NCI-H1436 treated with DMSO at 0.1 percent for 48 hours (cell line): ENCODE measurements at places on chromosomes 12 and 14.

DNA sequence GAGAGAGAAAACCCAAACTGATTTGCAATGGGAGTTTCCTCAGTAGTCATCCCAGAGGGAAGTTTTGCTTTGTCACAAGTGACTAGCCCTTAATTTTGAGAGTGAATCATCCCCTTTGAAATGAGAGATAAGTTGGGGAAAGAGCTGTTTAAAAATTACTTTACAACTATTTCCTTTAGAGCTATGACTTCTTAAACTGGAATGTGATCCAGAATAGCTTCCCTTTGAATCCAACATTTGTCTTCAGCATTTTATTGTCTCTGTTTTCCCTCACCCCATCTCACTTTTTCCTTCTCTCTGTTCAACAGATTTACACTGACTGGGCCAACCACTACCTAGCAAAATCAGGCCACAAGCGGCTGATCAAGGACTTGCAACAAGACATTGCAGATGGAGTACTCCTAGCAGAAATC, 109.3 kb downstream of the NAV3 start:
- DNase-seq, result no peak

- no peak for DNase-seq
These were observed 1.6 kb downstream of the SLC16A7 start for GRCh38 chr12:59597385-59597781.

GRCh38 chr14:96250485-96250884, 5.5 kb upstream of the BDKRB1 start:
- no peak for DNase-seq

DNA sequence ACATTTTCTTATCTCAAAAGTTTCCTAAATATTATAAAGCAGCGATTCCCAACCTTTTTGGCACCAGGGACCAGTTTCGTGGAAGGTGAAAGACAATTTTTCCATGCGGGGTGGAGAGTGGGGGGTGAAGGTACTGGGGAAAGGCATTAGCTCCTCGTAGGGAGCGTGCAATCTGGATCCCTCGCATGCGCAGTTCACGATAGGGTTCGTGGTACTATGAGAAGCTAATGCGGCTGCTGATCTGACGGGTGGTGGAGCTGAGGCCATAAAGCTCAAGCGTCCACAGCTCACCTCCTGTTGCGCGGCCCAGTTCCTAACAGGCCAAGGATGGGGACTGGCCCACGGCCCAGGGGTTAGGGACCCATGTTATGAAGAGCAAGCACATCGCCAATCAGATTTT, 29.9 kb downstream of the NEUROD4 start:
- DNase-seq, result no peak

GRCh38 chr14:63204407-63205043, at the start of gene RHOJ:
TSS of gene RHOJ (plus strand) at chr14:63204443. CDS start at chr14:63204870, 427 bp downstream.
- DNase-seq, result no peak

GRCh38 chr14:46433381-46433780, 218.2 kb downstream of the RPL10L start:
- DNase-seq, result no peak

GRCh38 chr12:32690927-32691326, 11.8 kb downstream of the DNM1L start:
- DNase-seq, result no peak

DNA sequence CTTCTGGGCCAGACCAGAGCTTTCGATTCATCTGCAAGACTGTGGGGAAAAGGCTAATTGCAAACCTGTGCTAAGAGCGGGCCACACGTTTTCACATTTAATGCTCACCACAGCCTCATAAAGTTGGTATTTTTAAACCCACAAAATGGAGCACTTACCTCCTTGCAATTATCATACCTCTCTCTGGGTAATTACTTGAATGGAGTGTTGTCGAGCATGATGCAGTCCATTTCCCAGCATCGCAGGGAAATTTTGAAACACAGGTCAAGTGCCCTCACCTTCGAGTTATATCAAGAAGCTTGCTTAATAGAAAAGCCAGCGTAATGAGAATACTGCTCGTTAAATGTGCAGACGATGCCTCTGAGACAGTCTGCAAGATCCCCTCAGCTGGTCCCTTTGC, 8.8 kb upstream of the IFI27L2 start:
- peak; percentile 17 for DNase-seq

- no peak for DNase-seq
These were observed 91.6 kb downstream of the KCNK13 start for GRCh38 chr14:90153429-90153828.

DNA sequence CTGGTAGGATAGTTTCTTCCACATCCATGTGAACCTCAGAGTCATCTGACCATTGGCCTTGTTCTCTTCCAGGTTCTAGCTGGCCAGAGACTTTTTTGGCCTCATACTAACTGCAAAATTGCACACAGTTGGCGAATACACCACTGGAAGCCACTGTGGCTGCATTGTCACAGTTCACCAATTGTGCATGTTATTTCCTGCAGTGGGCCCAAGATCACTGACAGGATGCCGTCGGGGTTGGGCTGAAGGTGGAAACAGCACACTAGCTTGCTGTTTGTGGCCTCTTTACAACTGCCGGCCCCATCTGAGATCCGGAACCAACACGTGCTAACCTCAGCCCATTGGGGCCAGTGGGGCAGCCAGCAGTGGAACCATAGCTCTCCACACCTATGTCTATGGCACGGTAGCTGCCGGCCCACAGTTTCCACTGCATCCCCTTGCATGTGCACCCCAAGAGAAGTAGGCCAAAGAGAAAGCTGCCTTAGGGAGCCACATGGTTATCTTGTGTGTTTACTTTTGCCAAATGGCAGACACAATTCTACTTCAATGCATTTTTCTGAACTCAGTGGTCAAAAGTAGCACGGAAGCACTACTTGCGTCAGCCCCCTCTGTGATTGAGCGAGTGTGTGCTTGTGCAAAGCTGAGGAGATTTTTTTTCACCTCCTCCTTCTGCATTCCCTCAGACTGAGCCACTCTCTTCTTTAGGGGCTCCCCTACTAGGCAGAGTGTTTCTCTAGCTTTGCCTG, 464.0 kb downstream of the RAD51B start:
- no peak for DNase-seq

DNA sequence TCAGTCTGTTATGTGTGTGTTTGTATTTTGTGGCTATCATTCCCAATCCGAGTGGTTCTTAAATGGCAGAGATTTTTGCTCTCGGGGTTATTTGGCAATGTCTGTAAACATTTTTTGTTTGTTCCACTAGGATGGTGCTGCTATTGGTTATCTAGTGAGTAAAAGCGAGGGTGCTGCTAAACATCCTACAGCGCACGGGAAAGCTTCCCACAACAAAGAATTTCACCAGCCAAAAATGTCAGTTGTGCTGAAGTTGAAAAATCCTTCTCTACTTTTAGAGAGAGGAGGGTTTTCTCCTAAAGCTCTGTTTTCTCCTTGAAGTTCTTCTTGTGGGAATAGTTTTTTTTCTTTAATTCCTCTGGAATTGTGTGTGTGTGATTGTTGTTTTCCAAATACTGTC, 2.4 kb downstream of the EXD2 start:
- no peak for DNase-seq

- no peak for DNase-seq
These were observed 470.1 kb downstream of the TMTC2 start for GRCh38 chr12:83156815-83157214.

DNA sequence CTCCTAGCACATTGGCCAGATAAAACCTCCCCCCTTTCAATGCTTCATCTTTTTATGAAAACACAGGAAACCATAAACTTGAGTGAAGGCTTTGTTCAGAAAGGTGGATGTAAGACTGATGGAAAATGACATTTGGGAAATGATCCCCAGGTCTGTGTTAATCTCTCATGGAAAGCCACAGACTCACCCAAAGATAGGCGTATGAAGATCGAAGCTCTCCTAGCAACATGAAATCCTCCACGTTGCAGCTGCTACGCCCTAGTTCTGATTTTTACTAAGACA, 63.4 kb upstream of the PTGR2 start:
- DNase-seq, result no peak

GRCh38 chr12:92146497-92147224, 1.0 kb upstream of the BTG1 start:
- DNase-seq, result no peak

DNA sequence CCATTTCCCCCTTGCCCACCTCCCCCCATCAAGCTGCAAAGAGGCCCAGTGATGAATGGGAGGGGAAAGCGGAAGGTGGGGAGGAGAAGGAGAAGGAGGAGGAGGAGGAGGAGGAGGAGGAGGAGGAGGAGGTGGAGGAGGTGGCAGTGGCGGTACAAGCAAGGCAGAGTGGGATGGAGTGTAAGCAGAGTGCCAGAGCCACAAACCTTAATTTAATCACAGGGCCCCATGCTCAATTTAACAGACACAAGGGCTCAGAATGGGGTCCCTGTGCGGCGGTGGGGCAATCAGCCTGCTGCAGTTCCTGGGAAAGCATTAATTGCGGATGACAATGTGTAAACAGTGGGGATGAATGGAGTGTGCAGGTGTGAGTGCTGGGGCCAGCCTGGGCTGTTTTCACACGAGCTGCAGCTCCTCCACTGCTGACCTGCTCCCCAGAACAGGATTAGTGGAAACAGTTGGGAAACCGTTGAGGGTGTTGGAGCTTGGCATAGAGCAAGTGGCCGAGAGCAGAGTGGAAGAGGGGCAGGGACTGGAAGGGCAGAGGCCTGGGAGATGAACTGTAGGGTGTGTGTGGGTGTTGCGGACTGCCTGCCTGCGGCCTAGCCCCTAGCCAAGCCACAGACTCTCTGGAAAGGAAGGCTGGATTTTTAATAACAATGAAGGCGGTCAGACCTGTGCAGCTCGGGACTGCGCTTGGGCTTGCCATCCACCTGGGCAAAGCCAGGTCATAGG, 36.4 kb upstream of the SMOC1 start:
- peak; percentile 80 for DNase-seq

DNA sequence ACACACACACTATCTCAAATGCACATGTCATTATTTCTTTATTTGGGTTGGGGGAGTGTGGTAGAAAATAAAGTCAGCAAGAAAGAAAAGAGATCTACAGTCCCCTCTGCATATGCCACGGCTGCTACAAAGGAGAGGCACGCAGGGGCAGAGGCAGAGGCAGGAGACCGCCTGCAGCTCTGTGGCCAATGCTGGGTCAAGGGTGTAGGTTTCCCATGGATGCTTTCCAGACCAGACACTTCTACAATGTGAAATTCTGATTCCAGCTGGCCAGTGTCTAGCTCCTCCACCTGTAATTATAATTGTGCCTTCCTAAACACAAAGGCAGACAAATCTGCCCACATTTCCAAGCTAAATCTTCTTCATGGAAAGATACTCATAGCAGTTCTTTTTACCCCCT, 19.2 kb downstream of the VPS37B start:
- DNase-seq, result no peak

DNA sequence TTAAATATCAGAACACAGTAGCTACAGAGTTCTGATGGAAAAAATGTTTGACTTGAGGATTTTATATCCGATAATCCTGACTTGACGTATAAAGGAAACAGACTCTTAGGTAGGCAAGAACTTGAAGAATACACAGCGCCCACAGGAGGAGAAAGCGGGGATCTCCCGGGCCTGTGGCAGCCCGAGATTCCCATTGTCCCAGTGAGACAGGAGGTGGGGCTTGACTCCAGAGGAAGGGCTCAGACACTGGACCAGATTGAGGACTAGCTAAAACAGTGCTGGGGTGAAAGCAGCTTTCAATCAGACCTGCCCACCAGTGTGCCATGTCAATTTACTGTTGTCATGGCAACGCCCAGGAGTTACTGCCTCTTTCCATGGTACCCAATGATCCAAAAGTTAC, 51.1 kb upstream of the C14orf180 start:
- no peak for DNase-seq
